DMS53 (cell line): ENCODE measurements at places on chromosomes 2 and 18.

- DNase-seq, result peak; percentile 24
Measured at GRCh38 chr2:83079007-83079406, 1380.1 kb downstream of the SUCLG1 start.

GRCh38 chr2:130387804-130388203 lies 31.9 kb downstream of the PTPN18 start:
- no peak for DNase-seq

DNA sequence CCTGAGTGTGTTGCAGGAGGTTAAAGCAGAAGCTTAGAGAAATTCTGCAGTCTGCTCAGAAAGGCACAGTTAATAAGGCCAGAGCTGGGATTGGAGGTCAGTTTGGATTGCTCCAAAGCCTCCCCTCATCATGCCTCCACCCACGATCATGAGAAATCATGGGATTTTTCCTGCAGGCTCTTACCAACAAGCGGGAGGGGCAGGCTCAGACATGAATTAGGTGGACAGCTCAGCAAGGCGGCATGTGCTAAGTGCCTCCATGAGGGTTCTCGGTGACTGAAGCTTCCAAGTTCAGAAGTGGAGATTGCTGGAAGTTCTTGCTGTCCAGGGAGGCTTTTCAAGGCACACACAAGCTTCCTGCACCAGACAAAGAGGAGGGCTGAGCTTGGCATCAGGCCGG lies 163.8 kb downstream of the SETBP1 start:
- no peak for DNase-seq

DNA sequence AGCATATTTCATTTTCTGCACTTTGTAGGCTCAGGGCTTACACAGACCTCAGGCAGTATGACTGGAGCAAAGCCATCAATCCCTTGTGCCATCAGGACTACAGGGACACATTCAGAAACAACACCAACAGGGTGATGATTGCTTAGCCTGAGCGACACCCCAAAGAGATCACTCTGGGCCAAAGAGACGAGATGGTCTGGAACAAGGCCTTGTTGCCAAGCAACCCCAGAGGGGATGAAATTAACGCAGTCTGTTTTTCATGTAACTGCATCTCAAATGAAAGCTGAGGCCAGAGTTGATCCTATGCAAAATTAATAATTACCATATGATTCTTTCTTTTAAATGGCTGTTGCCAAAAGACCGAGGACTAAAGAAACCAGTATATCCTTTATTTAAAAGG lies 20.2 kb upstream of the B3GNT2 start:
- no peak for DNase-seq

DNA sequence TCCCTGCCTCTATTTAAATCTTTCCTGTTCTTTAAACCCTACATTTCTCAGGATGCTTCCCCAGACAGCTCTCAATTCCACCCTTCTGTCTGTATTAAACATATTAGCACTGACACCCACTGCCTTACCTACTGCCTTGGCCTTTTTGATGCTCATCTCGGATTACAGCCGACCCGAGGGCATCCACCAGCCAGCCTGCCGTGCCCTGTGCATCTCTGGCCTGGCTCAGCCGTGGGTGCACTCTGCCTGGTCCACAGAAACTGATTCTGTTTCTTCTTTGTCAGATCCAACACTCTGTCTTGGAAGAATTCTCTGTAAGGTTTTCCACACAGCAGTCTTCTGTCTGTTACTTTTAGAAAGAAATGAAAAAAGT lies 27.2 kb downstream of the TANC1 start:
- peak; percentile 60 for DNase-seq

DNA sequence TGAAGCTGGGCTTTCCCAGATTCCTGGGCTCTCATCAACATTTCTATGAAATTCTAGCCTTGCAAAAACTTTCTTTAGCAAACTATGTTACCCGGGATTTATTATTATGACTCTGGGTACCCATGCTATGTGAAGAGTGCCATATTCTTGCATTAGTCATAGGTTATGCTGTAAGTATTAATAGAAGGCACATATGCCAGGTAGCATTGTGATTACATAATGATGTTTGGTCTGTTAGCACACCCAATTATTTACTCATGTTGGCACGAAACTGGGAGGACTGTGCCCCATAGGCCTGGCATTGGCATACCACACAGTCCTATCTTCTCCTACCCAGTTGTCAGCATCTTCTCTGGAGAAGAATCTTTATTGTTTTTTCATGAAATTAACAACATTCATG lies 171.0 kb downstream of the SLC4A3 start:
- no peak for DNase-seq

- DNase-seq, result no peak
Measured at GRCh38 chr18:2171840-2172625, 399.3 kb downstream of the METTL4 start.

- no peak for DNase-seq
Measured at GRCh38 chr2:62202729-62203128, 6.8 kb downstream of the B3GNT2 start.

- no peak for DNase-seq
Measured at GRCh38 chr2:157264099-157264498, 6.6 kb downstream of the GALNT5 start.

- DNase-seq, result no peak
Measured at GRCh38 chr18:79580498-79581171, 99.0 kb upstream of the CTDP1 start.

- DNase-seq, result no peak
Measured at GRCh38 chr2:181363164-181363563, 94.0 kb upstream of the ITGA4 start.
